ENCODE measurements at places on chromosomes 4 and X.

DNA sequence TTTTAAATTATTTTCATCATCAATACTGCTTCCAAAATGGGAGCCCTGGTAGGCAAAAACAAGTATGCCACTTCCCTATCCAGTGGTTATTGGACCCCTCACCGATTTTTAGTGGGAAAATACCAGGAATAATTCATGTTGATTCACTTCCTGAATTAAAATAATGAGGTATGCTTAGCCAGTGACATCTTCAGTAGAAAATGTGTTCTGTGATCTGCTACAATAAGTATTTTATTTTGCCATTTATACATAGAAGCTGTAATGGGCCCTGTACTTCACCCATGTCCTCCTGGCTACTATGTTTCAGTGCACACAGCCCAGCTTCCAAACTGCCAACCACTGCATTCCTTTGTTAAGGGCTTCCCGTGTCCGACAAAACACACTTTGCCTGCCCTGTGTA, 41.0 kb upstream of the KLHL34 start:
- DNase-seq: no peak

GRCh38 chr4:118935819-118936218, 47.2 kb downstream of the SYNPO2 start:
- DNase-seq: no peak

DNA sequence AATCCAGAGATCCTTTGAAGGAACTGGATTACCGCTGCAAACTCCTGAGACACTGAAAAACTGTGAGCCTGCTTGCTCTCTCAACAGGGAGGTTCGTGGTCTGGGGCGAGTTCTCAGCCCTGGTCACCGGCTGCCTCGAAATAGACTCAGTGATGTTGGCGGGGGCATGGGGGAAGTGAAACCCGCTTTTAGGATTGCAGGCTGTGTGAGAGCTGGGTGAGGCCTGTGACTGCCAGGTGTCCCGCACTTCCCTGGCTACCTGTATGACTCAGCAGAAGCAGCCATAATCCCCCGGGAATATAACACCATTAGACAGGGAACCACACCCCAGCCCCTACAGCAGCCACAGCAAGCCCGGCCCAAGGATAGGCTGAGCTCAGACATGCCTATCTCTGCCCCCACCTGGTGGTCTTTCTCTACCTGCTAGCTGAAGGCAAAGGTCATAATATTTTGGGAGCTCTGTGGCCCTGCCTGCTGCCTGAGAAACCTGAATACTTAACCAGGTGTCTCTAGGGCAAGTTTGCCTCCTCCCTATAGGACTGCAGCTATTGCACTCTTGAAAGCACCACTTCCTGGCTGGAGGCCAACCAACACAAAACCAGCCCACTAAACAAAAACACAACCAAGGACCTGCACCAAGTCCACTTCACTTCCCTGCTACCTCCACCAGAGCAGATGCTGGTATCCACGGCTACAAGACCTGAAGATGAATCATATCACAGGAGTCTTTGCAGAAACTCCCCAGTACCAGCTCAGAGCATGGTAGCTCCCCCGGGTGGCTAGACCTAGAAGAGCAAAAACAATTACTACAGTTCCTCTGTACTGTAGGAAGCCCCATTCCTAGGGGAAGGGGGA, 202.0 kb downstream of the RRAGB start:
- DNase-seq: no peak

DNA sequence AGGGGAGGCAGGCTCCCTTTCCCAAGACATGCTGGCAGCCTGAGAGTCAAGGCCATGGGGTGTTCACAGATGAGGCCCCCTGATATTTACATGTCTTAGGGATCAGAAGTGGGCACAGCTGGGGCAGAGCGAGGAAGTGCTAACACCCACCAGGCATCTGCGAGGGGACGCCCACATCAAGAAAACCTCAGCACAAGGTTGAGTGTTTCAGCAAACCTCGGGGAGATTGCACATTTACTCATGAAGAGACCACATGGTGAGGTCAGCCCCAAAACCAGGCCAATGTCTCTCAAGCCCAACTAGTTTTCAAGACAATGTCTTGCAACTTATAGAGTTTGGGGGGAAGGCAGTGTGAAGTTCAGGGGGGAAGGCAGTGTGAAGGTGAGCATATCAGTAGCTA, 55.2 kb downstream of the CLNK start:
- no peak for DNase-seq

GRCh38 chrX:133005042-133005441, 46.6 kb upstream of the HS6ST2 start:
- DNase-seq: no peak

GRCh38 chrX:151396042-151396824, 773 bp upstream of the VMA21 start:
- DNase-seq: peak; percentile 37

- DNase-seq: no peak
Observed at GRCh38 chrX:141180851-141181250, 3.9 kb upstream of the LDOC1 start.

DNA sequence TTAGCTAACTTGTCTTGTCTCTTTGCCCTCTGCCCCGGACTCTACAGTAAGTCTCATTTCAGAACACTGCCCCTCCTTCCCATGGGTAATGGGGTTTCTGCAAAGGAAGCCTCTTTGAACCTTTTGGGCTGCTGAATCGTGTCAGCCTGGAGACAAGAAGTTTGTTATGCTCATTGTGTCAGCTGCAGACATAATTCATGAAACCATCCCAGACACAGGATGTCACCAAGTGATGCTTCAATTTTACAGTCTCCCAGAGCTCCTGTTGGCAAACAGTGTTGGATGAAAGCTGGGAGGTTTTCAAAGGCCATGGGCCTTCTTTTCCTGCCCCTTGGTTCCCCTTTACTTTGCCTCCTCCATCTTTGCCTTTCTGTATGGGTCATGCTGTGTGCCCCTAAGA, 223.1 kb upstream of the TAPT1 start:
- DNase-seq: no peak

DNA sequence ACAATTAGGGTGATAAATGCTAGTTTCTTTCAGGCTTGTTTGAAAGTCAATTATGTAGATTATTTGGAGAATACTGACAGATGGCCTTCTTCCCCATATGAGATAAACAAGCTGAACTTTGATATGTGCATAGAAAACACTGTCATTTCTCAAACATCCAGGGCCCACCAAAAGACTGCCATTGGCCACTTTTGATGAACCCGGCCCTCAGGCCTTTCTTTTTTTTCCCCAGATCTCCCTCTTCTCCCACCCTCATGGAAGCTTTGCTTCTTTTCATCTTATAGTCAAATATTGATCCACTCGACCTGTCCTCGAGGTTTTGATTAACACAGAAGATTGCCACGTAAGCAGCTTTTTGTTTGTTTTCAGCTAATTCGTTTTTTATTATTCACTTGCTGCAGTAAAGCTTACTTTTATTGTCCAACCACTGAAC, 377.4 kb downstream of the SMARCA1 start:
- no peak for DNase-seq

GRCh38 chrX:104863466-104863865, 297.5 kb downstream of the IL1RAPL2 start:
- no peak for DNase-seq

DNA sequence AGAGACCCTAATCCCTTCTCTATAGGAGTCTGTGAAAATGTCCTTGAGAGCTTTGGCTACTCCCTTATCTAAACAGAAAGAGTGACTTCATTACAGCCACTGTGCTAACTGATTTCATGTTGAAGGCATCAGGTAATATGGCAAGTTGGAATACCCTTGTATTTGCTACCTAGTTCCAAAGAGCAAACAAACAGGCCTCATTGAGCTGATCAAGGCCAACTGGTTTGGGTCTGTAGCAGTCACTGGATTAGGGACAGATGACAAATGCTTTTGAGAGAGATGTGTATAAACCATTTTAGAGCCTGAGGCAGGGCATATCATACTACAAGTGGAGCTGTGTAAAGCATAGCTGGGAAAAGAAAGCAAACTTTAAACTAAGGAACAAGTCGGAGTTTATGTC, 22.9 kb upstream of the PDLIM5 start:
- DNase-seq: no peak

DNA sequence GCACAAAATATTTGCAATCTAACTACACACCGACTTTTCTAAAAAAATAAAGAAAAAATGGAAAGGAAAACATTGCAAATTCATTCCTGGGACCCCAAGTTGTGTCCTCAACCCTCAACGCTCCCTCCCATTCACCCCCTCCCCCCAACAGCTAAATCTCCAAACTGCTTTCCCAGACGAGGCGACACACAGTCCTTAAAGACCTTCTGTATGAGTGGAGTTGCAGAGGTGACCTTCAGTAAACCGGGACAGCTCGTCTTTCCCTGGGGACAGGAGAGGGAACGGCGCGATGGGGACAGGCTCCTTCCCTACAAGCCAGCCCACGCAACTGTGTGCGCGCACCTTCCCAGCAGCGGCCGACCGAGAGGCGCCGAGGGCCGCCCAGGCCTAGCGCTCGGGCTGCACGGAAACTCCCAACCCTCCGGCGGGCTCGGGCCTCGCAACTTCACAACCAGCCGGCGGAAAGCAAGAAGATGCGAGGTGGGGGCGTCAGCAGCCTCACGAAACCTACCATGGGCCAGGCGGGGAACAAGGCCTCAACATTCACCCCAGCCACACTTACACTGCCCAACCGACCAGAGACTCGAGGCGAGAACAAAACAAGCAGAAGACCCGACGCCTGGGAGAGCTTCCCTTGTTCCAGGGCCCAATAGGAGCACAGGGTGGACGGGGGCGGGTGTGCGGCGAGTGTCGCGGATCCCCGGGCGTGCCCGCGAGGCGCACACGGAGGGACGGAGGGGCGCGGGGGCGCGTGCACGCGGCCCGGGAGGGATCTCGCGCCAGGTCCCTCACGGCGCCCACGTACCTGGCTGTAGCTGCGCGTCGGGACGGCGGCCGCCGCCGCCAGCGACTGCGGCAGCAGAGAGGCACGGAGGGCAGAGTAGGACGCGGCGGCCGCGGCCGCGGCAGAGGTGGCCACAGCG, 763 bp downstream of the GRSF1 start:
- peak; percentile 64 for DNase-seq

GRCh38 chr4:25814301-25815136, 48.3 kb downstream of the SEL1L3 start:
- no peak for DNase-seq

- no peak for DNase-seq
Observed at GRCh38 chr4:15755321-15756155, 22.6 kb upstream of the CD38 start.

DNA sequence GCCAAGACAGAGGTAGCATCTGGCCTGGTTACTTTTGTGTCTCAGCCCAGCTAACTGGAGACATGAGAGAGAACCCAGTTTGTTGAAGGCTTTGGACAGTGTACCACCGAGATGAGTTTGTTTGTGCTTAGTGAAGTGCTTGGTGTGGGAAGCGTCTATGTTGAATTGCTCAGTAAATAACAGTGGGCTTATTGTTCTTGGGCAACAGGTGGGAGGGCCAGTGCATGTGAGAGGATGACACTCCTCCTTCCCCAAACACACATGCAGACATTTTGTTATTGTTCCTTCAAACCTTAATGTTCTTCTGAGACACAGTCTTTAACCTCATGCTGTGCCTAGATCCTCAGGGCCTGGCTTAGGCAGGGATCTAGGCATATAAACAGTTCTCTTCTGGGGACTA, 39.7 kb downstream of the MSN start:
- DNase-seq: no peak

GRCh38 chrX:65971151-65971550, 68.7 kb downstream of the VSIG4 start:
- DNase-seq: no peak

DNA sequence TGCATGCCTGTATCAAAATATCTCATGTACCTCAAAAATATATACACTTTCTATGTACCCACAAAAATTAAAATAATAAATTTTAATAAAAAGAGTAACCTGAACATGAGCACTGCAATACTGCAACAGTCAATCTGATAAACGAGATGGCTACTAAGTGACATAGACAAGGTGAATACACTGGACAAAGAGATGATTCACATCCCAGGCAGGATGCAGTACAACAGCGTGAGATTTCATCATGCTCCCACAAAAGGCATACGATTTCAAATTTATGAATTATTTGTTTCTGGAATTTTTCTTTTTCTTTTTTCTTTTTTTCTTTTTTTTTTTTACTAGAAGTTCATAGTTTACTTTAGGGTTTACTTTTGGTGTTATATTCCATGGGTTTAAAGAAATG, 12.2 kb upstream of the FGF16 start:
- DNase-seq: no peak

GRCh38 chr4:128635141-128635954, 174.2 kb upstream of the JADE1 start:
- no peak for DNase-seq

- no peak for DNase-seq
Observed at GRCh38 chrX:346034-346813, 27.6 kb upstream of the GTPBP6 start.

DNA sequence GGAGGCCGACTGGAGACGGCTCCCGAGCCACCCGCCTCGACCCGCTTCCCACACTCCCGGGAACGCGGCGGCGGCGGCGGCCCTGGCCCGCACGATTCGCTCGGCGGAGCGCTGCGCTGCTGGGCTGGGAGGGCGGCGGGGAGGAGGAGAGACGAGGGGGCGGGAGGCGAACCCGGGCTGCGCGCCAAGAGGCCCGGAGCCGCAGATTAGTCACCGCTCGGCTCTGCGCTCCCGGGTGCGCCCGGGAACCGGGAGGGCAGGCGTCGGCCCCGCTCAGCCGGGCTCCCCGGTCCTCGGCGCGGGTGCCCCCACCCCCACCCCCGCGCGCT, 11.2 kb upstream of the BCOR start:
- peak; percentile 53 for DNase-seq

GRCh38 chr4:148023512-148024181, 291.8 kb downstream of the ARHGAP10 start:
- DNase-seq: no peak

GRCh38 chr4:189838821-189839497, 101.7 kb upstream of the FRG1 start:
- DNase-seq: no peak

DNA sequence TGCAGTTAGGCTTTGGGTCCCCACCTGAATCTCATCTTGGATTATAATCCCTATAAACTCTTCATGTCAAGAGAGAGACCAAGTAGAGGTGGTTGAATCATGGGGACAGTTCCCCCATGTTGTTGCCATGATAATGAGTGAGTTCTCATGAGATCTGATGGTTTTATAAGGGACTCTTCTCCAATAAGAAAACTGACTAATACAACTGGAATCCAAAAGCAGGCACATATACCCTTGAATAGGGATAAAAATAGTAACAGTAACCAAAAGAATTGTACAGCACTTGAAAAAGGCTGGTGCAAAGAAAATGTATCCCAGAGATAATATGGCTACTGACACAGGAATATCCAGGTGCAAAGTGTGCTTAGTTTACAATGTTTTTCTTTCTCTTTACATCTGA, 351.5 kb upstream of the MAD2L1 start:
- DNase-seq: no peak

- no peak for DNase-seq
Observed at GRCh38 chrX:10935501-10935900, 175.6 kb upstream of the HCCS start.

- no peak for DNase-seq
Observed at GRCh38 chr4:60579335-60579734, 620.8 kb upstream of the ADGRL3 start.

Measured in CD4-positive, alpha-beta T cell treated with Interleukin-1 beta for 1 hour (primary cell).